ENCODE measurements at places on chromosomes 7 and 10.

GRCh38 chr7:3374239-3374638, 73.2 kb downstream of the SDK1 start:
- no peak for DNase-seq

DNA sequence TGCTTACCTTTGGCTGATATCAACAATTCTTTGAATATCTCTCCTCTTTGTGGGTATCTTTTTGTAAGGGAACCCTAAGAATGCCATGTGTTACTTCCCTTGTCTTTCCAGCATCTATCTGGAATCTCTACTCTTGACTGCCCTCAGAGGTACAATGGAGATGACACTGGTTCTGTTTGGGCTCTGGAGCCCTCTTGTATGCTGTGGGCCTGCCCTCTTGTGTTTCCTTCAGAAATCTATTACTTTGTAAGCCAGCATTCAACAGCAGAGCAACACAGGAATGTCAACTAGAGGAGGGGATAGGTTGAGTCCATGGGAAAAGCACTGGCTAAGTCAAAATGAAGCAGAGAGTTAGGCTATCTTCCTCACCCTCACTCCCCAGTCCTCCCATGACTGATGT, 142.3 kb downstream of the XPNPEP1 start:
- no peak for DNase-seq

- DNase-seq = no peak
Observed at GRCh38 chr7:77664715-77665114, 31.5 kb upstream of the RSBN1L start.

DNA sequence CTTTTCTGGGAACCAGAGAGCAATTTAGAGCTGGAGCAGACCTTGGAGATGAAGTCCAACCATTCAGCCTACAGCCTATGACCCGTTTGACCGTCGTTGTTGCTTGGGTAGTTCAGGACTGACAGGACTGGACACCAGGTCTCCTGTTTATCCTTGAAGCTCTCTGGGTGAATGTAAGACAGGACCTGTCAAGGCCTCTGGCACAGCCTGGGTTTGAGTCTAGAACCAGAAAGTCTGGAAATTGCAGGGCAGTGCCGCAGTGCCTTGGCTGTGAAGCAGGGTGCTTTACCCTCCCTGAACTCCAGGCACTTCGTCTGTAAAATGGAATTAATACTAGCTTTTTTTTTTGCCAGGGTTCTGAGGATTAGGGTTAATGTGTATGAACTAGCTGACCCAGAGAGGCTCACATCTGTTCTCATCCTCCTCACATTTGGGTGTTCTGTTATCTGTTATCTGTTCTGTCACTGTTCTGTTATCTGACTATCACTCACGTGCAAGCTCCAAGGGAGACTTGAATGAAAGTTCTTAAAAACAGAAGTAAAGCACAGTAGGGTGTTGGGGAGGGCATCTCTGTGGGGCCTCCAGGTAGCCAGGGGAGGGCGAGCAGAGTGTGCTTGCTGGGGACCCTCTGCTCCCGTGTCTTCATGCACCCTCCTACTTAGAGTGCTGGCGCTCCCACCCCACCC, 9.9 kb downstream of the BLVRA start:
- no peak for DNase-seq

All from renal cortex interstitium (tissue), 15 donors.